ENCODE measurements at places on chromosomes 6 and 20.

DNA sequence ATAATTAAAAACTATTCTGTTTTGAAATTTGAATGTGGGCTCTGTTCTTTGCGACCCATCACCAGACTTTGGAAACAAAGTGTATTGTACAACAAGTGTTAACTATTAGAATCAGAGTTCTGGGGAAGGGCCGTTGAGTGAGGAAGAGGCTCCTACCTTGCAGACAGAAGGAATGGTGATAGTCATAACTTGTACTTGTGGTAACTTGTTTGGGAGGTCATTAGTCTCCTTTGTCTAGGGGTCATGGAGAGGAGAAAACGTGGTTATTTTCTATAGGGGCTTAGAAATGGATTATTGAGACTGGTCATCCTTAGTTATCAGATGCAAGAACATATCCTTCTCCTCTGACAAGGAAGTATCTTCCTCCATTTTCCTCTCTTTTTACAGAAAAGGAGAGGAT is 174.8 kb downstream of the BMP2 start:
- no peak for DNase-seq

- DNase-seq, result peak; percentile 27
Measured at GRCh38 chr20:46246559-46246958, 61.7 kb downstream of the CDH22 start.

DNA sequence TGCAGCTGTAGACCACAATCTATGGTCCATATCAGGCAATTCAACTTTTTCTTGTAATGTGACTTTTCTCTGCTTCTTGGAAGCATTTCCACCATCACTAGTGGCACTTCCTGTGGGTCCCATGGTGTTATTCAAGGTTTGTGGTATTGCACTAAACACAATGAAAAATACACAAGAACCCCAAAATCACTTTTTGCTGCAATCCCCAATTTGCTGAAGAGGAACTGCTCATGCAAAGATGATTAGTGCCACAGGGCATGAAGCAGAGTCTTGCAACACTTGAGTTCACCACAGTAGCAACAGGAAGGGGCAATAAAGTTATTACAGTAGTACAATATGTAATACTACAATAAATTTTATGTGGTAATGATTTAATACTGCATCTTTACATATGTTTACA is 16.8 kb upstream of the TAAR1 start:
- no peak for DNase-seq

DNA sequence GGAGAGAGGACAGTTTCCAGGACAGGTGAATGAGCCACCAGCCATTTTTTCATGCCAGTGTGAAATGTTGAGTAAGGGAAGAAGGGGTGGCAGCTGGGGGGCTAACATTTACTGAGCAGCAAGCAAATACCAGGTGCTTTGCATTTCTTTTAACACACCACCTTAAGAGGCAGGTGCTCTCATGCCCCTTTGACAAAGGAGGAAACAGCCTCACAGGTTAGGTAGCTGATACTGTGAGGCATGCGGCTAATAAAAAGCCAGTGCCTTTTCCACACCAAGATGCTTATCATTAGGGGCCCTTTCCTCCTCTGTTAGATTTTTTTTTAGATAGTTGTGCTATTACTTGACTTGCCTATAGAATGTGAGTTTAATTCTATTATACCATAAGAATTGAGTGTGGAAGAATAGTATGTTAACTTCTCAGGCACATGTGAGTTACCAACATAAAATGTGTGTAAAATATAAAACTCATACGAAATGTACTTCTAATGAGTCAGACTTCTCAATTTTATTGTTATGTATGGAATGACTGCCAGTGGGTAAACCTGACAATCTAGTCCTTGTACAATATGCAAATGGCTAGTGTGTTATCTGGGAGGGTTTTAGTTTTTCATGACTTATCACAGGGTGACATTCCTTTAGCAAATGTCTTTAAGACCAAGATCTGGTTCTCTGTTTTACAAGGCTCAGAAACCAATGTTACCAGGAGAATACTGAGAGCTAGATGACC is 260.0 kb downstream of the TMEM242 start:
- no peak for DNase-seq

DNA sequence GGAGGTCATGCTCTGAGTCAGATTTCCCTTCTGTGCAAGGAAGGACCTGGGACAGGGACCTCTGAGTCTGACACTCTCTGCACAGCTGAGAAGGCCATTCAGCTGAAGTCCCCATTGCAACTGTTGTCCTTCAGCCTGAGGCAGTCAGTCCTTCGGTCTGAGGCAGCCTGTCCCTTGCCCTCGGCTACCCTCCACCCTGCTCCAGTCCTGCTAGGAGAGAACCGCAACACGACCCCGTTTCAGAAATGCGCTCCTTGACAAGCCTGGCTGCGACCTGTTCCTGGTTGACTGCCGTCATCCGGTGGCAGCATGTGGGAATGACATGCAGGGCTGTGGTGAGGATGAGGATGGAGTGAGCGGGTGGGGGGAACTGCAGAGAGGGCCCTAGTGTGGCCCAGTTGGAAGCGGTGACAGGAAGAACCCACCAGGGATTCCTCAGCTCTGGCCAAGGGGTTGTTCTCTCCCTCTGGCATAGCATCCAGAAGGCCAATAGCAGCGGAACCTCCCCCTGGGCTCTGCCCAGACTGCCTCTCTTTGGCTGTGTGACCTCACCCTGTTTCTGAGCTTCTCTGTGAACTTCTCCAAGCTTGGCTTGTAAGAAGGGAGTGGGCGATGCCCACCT is 40.3 kb upstream of the ANGPT4 start:
- peak; percentile 85 for DNase-seq

DNA sequence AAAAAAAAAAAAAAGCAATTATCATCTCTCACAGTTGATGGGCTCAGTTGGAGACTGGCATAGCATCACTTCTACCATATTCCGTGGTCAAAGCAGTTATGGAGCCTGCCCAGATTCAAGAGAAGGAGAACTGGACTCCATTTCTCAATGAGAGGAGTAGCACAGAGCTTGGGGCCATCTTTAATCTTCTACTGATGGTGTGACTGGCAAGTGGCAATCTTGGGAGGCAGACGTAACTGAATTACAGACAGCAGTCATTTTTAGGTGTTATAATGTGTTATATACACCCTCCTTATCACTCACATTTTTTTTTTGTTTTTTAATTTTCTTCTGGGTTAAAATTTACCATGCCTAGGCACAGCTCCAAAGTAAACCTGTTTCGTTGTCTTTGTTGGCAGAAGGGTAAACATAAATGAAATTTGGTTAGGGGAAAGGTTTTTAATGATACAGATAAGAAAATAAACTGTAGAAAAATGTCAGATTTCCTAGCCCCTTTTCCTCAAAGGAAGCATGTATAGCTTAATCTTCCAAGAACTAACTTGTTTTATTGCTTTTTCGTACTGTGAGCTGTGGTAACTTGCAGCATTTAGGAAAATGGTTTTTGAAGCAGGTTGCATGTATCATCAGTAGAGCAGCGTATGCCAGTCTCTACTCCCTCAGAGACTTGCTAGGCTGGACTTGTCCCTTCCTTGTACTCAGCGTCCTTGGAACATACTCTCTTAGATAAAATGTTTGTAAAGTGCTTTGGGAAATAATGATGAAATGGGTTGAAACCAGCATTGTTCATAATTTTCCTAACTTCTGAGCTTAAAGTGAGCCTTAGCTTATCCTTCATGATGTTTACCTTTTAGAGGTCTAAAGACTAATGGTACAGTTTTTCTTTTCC is 25.7 kb downstream of the ZFAND3 start:
- no peak for DNase-seq

GRCh38 chr20:49166534-49167449 is 21.3 kb downstream of the STAU1 start:
- DNase-seq, result no peak

- DNase-seq, result no peak
Measured at GRCh38 chr6:75467966-75468365, 25.6 kb downstream of the FILIP1 start.

DNA sequence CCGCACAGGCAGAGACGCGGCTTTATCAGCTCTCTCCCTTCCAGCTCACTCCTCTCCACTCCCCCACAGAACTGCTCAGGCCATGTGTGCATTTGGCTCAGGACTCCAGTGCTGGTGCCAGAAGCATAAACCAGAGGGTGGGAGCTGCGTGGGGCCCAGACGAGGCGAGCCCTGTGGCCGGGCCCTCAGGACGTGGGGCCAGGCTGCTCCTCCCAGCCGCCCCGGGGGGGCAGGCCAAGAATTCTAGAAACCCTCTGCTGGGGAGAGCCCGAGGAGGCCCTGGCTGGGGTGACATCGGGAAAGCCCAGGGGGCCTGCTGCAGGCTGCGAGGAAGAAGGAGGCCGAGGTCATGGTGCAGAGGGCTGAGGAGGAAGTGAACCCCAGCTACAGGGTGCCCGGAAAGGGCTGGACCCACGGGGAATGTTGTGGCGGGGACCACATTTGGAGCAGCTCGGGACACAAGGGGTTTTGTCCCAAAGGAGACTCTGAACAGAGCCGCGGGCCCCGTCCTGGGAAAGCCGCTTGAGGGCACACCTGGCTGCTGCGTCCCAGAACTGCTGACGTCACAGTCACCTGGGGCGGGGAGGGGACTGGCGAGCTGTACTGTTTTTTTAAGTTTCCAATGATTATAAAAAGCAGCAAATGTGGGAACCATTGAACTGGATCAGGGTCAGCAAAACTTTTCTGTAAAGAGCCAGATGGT is 107.1 kb downstream of the BANF2 start:
- DNase-seq, result no peak

GRCh38 chr6:79814940-79815339 is 132.4 kb downstream of the ELOVL4 start:
- no peak for DNase-seq

DNA sequence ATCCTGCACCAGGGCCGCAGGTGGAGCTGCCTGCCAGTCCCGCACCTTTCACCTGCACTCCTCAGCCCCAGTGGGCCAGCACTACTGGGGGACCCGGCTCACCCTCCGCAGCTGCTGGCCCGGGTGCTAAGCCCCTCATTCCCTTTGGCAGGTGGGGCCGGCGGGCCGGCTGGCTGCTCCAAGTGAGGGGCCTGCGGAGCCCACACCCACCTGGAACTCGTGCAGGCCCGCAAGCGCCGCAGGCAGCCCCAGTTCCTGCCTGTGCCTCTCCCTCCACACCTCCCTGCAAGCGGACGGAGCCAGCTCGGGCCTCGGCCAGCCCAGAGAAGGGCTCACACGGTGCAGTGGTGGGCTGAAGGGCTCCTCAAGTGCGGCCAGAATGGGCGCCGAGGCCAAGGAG is 199.0 kb upstream of the HS3ST5 start:
- DNase-seq, result no peak

DNA sequence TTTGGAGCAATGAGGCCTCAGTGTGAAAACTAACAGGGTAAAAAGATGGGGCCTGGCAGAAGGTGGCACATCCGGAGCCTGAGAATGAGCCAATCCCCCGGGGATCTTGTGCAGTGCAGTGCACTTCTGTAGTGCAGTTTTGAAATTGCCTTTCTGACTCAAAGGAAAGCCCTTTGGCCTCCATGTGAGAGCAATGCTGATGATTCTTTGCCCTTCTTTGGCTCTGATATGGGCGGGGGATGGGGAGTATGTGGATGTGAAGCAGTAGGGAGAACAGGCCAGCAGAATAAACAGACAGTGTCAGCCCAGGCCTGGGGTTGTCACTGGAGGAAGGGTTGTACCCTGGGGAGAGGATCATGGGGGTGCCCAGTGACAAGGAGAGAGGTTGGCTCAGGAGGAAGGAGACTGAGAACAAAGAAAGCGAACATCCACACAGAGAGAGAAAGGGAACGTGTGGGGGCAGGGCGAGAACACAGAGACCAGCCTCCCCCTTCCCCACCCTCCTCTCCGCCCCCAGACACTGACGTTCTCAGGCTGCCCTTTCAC is 351.2 kb downstream of the CDC5L start:
- no peak for DNase-seq

- no peak for DNase-seq
Measured at GRCh38 chr6:168376120-168376519, 56.5 kb upstream of the DACT2 start.

- no peak for DNase-seq
Measured at GRCh38 chr6:150730801-150731457, 131.2 kb downstream of the PLEKHG1 start.

GRCh38 chr20:61049684-61050083 is 202.4 kb upstream of the CDH4 start:
- no peak for DNase-seq

GRCh38 chr6:42278131-42278853 is 60.6 kb upstream of the MRPS10 start:
- DNase-seq, result no peak

- DNase-seq, result no peak
Measured at GRCh38 chr6:138803861-138804260, 8.0 kb downstream of the ECT2L start.

GRCh38 chr20:40738976-40739375 is 49.9 kb upstream of the MAFB start:
- no peak for DNase-seq

DNA sequence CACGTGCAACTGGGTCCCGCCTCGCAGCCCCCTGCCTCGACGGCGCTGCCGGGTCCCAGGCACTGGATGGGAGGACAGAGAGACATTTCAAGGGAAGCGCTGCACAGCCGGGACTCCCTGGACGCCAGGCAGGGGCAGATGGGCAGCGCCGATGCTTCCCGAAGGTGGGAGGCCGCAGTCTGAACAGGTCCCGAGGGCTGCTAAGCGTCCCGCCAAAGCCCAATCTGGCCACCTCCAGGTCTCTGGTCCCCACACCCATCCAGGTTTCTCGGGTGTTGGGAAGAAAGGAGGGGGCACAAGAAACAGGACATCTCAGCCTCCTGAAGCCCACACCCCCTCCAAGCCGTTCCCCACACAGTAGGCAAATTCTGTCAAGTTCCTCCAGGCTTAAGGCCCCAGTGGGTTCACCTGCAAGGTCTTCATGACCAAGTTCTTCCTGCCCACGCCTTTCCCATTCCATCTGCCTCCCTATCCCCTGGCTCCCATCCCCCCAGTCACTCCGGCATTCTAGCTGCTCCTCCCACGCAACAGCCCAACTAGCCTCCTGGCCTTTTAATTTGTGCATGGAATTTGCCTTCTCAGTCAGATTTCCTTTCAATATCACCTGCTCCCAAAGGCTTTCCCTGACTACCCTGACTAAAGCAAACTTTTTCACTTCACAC is 5.4 kb upstream of the CPXM1 start:
- DNase-seq, result no peak

- peak; percentile 44 for DNase-seq
Measured at GRCh38 chr6:4281341-4282293, 146.2 kb upstream of the ECI2 start.

DNA sequence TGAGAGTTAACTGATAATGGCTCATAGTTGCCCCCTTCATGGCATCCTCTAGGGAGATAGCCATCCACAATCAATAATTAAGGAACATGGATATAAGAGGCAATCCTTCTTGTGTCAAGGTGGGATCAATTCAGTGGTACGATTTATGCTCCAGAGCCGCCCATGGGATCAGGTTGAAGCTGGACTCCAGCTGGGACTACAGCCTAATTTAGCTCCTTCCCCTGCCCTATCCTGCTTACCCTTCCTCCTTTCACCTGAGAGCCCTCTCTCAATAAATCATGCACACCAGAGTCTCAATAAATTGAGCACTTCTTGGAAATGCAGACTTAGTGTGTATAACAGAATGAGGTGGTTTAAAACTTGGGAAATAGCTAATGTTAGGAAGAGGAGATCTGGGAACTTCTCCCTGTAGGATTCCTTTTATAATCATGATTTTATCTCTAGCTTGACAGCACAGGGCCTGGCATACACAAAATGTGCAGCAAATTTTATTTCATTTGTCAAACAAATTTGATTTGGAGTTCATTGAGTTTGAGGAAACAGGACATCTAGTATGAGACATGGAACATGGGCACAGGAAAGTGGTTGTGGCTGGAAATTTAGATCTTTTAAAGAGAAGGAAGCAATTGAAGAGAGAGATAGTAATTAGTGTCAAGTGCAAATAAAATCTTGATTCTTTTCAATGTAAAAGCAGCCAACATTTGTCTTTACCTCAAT is 28.6 kb upstream of the OGFRL1 start:
- DNase-seq, result no peak

GRCh38 chr6:142440600-142441293 is 138.9 kb downstream of the ADGRG6 start:
- DNase-seq, result no peak

All from stimulated activated CD8-positive, alpha-beta memory T cell treated with anti-CD3 and anti-CD28 coated beads, Interleukin-4, amount 100 ng/mL, for 48 hours (primary cell).